ENCODE measurements at places on chromosomes 11 and 22.

DNA sequence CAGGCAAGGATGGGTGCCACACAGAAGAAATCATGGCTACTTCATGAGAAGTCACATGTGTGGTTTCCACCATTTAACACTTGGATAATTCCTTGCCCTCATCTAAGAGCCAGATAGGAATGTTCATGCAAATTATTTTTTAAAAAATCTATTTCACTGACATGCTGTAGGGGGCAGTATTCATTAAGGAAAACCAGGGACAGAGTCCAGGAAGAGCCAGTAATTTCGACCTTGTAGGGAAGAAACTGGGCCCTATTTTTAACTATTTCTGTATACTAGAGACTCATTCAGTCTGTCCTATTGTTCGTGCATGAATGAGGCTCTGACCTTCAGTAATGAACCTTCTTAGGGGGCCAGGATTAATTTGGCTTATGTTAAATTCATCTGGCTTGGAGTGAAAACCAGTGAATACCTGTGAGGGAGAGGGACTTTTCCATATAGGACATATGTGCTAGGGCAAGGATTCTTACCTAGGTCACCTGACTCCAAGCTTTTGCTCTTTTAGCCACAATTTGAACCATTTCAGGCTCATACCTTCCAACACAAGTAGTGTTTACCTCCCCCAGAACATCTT lies 192.7 kb downstream of the NAV2 start:
- DNase-seq, result peak; percentile 15

- DNase-seq, result no peak
These were observed 119.6 kb downstream of the DYNC2H1 start for GRCh38 chr11:103228807-103229206.

DNA sequence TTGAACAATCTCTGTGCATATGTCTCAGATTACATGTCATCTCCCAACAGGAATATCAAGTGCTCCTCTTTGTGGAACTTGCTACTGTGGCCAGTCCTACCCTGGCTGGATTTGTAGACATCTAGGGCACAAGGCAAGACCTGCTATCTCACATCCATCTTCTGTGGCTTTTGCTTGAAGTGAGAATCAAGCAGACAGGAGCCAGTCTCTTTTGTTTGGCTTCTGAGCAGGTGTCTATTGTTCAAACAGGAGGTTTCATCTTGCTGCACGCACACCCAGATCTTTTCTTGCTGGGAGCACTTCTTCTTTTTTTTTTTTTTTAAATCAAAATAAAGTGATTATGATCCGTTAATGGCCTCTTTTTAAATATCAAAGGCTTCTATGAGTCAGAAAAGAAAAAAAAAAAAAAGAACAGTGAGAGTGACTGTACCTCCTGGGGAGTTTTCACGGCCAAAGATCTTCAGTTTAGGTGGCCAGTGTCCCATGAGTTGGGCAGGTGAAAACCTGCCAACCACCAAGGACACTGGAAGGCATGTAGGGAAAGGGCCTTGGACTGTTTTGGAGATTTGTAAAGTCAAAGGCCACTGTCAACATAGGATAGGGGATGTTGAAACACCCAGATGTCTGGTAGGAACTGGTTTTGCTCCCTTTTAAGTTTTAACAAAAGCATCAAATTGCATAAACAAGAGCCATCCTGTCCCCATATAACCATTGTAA lies 78.1 kb downstream of the CD44 start:
- no peak for DNase-seq

DNA sequence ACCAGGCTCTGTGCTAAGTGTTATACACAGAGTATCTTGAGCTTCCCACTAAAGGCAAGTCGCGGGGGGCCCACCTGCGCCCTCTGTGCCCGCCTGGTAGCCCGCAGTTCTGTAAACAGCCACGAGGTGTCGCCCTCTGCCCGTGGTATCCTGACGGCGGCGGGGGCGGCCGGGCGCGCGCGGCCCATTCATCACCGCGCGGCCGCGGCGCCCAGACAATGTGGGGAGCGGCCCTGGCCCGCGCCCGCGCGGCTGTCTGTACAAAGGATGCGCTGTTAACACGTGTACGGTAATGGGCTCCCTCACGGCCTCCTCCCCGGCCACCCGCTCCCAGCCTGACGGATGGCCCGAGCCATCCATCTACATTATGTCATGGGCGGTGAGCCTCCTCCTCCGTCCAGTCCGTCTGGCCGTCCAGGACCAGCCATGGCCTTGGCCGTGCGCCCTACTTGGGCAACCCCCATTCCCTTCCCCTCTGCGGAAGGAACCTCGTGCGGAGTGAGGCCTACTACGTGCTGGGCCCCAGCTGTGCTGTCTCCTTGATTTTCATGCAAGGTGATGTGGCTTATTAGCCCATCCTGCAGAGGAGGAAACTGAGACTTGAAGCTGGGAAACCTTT lies 99.4 kb downstream of the MIAT start:
- DNase-seq, result no peak

- DNase-seq, result no peak
These were observed 478.3 kb downstream of the KCNA4 start for GRCh38 chr11:29538339-29539036.

DNA sequence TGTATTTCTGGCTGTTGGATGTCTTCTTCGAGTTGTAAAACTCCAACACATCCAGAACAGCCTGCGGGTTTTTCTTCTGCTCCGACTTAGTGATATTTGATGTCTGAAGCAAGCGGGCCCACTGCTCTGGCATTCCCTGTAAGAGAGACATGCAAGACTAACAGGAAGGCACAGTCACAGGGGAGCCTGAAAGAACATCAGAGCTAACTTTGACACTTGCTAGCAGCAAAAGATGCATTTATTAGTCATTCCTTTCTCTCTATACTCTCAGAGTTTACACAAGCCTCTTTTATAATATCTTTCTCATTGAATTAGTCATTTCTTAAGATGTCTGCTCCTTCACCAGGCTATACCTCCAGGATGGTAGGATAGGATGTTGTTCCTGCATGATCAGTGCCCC lies 77.8 kb upstream of the GDPD4 start:
- no peak for DNase-seq

DNA sequence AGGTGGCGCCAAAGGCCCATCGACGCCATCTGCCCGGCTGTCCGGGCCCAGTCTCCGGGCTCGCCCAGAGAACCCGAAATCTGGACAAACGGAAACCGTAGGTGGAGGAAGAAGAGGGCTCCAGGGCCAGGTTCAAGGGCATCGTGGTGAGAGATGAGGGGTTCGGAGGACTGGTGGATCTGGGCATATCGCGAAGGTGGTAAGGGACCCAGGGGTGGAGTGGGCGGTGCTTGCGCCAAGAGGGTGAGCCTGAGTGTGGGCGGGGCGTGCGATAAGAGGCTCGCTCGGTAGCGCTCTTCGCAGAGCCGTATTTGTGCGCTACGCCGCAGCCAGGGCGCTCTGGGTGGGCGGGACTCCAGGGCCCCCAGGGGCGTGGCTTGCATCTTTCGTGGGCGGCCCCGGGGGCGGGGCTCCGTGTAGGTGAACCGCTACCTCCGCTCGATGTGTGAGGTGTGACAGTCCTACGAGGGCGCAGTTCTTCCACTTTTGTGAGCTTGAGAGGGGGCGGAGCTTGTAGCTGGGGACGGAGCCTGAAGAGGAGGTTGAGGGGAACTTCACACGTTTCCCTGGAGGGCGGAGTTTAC lies 4.8 kb downstream of the CD248 start:
- DNase-seq, result peak; percentile 81

DNA sequence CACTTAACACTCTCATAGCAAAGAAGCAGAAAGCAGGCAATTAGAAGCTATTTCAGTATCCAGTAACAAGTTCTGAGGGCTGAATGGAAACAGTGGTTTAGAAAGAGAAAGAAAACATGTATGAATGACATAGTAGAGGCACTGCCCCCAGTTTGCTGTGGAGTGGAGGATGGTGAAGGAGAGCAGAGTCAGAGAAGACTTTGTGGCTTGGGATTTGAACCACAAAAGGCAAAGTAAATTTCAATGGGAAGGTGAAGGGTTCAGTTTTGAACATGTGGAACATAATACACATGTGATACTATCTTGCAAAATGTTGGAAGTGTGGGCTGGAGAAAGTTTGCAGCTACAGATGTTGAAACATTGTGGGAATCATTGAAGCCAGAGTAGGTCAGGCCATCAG lies 81.4 kb downstream of the SNX19 start:
- no peak for DNase-seq

All from NCI-H2081 treated with DMSO at 0.1 percent for 48 hours (cell line).